ENCODE measurements at places on chromosomes 4 and X.

GRCh38 chr4:159764343-159764952 lies 661.6 kb downstream of the RAPGEF2 start:
- peak; percentile 21 for DNase-seq

DNA sequence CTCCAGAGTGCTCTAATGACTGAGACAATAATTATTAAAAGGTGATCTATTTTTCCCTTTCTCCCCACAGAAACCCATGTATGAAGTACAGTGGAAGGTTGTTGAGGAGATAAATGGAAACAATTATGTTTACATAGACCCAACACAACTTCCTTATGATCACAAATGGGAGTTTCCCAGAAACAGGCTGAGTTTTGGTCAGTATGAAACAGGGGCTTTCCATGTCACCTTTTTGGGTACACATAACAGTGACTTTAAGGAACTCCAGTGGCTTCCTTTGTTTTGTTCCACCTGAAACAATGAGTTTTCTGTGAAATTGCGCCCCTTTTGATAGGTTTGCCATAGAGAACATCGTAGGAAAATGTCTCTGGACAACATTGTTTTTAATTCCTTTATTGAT lies 69.6 kb downstream of the KIT start:
- DNase-seq: no peak

- DNase-seq: no peak
Measured at GRCh38 chr4:107404591-107405300, 315.3 kb downstream of the PAPSS1 start.

GRCh38 chr4:153156263-153156662 lies 48.0 kb upstream of the TRIM2 start:
- no peak for DNase-seq

DNA sequence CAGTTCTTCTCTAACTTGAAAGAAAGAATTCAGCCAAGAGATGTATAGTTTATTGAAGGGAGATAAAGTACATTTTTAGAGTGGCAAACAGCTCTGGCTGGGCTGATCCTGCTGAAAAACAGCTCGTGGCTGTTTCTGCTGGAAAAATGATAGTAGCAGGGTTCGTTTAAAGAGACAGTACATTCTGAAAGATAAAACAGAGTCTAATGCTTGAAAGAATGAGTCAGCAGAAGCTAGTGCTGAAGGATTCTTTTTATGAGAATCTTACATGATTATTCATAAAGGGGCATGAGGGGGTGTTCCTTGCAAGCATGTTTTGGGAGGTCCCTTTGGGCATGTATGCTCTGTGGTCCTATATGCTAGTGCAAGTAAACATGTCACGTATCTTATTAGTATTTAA lies 790.0 kb downstream of the PCDH18 start:
- no peak for DNase-seq

DNA sequence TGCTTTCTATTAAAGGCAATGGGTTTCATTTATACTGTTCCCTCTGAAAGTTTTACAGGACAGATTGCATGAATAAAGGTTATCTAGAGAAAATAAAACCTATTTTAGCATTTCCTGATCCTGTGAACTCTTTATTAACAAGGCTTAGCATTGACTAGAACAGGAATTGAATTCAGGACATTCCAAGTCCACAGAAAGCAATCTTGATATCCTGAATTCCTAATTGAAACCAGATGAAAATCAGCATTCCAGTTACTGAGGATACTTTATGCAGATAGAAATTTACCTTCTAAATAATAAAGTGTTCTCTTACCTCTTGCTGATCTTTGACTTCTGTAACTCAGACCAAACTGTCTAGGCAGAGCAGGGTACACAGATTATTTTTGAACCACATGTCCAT lies 151.4 kb downstream of the ZNF518B start:
- no peak for DNase-seq

DNA sequence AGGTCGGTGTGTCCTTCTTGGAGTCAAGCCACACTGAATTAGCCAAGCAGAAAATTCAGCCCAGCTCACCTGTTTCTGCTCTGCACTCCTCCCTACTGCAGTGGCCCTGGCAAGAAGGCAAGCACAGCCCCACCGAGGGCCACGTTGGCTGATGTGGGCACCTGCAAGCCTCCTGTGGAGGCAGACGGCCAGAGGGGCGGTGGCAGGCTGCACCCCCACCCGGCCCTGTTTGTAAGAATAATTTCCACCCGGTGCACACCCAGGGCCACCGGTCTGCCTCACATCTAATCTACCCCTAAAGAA lies 18.8 kb downstream of the PPP2R2C start:
- DNase-seq: no peak

- DNase-seq: no peak
Measured at GRCh38 chr4:82947498-82947897, 47.0 kb downstream of the THAP9 start.

- DNase-seq: no peak
Measured at GRCh38 chr4:21139327-21139726, 439.1 kb downstream of the PACRGL start.

DNA sequence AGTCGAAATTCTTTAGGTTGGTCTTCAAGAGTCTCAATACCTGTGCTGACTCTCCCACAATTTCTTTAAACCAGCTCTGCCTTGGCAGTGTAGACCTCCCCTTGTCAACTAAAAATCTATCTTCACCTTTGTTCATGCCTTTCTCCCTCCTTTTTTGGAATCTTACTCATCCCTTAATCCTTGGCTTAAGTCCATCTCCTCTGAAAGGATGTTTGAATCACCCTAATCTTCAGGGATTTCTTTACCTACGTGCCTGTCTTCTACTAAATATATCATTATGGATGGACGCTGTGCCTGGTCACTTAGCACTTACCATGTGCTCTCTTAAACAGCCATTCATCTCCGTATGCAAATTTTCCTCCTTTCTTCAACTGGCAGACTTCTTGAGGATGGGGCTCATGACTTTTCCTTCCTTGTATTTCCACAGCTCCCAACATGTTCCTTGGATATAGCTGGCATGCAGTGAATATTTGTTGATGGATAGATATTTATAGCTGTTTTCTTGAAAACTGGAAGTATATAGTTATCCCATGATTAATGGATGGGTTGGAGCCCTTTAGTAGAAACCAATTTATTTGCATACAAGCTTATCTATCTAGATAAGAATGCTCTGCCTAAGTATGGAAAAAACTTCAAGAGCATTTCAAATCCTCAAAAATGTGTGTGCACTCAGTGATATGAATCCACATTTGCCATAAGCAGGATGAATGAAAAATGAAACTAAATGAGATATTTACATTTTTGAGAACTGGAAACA lies 166.6 kb downstream of the SPRY1 start:
- DNase-seq: no peak

- DNase-seq: no peak
Measured at GRCh38 chrX:122363112-122363795, 820.8 kb upstream of the GRIA3 start.

GRCh38 chr4:121950212-121950679 lies 1.6 kb downstream of the TRPC3 start:
- no peak for DNase-seq

GRCh38 chrX:121746105-121746504 lies 698.7 kb downstream of the GLUD2 start:
- no peak for DNase-seq

DNA sequence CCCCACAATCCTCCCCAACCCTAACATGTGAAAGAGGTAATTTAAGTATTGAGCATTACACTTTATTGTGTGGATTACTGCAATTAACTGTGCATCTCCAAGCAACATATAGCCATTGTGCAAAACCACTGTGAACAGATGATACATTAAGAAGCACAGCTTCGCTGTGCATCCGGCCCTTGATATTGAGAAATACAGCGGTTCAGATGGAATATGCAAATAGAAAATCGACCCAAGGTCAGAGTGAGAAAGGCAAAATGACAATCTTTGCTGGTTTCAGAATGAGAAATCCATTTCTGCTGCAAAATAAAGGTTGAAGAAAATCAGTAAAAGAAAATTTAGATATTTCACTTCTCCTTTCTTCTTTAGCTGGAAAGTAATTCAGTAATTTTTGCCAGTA lies 805.9 kb upstream of the GRID2 start:
- DNase-seq: no peak

- DNase-seq: no peak
Measured at GRCh38 chr4:104881136-104881886, 265.4 kb upstream of the TET2 start.

- DNase-seq: no peak
Measured at GRCh38 chr4:1291091-1291490, 1.4 kb downstream of the MAEA start.

DNA sequence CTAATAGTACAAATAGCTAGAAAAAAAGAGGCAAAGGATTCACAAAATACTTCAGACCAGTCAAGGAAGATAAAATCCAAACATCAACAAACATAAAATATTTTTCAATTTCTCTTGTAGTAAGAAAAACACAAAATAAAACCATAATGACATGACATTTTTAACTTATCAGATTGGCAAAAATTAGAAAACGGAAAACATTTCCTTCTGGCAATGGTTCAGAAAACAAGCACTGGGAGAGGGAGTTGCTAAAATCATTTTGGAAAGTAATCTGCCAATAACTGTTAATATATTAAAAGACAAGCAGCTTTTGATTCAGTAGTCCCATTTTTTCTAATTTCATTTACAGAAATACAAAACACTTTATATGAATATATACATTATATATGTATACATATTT lies 26.1 kb downstream of the TKTL2 start:
- DNase-seq: no peak

DNA sequence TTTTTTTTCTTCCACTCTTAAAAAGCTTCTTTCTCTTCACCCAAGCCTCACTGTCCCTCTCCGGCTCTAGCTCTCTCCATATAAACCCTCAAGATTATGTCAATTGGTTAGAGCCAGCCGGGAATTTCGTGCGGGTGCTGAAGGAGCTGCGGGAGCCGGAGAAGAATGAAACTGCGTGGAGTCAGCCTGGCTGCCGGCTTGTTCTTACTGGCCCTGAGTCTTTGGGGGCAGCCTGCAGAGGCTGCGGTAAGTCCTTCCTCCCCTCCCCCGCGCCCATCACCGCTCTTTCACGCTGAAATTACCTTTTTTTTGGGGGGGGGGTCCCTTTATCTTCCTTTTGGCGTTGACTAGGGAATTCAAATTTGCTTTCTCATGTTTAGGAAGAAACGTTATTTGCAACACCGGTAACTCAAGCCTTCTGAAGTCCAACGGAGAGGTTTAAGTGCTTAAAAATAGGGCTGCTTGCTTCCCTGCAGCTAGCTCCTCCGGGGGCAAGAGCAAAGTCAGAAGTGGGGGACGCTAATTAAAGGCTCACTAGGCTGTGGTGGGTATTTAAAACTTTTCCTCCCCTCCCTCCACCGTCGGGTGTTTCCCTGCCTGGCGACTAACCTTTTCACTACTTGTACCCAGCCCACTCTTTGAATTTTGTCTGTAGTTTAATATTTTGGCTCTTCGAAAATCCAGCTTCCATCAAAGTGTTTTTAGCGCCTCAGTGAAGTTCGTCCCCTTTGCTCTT lies 491 bp downstream of the COL4A5 start:
- no peak for DNase-seq

DNA sequence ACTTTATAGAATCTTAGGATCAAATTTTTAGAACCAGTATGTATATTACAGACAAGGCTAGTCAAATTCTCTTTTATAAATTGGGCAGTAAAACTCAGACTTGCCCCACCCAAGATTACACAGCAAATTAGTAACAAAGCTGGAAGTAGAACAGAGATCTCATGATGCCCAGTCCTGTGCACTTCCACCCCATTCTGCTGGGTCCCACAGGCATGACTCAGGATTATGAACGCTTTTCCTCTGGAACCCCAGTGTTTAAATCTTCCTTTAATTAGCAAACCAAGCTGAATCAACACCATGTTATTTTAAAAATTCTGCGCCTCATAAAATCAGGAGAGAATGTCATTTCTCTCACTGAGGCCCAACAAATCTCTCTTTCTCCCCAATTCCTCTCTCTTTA lies 1.5 kb upstream of the IL13RA2 start:
- no peak for DNase-seq

- DNase-seq: no peak
Measured at GRCh38 chrX:27439771-27440170, 23.4 kb downstream of the PPP4R3C start.

DNA sequence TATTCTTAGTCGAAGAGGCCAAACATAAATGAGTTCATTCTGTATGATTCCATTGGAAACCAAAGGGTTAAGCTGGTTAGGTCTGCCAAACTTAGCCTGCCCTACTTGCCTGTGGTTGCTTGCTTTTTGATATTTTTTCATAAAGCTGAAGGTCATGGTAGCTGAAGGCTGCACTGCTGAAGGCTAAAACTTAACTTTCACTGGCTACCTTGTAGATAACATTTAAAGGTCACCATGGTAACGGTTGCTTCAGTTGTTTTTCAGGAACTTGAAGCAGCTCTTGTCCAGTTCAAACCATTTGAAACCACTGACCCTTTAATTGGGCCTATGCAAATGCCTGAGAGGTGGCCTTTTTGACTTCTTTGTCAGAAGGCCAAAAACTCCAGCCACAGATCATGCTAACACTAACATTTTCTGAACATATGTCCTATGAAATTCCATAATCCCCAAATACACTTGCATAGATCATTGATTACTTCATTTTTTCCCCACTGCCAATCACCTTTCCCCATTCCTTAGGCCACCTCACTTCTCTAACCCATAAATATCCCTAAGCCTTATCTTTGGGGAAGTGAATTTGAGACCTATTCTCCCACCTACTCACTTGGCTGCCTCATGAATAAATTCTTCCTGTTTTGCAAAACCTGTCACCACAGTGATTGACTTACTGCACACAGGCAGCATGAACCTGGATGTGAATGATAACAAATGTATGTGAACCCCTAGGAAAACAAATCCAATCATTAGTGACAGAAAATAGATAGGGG lies 10.7 kb upstream of the SMIM10L2A start:
- no peak for DNase-seq

- no peak for DNase-seq
Measured at GRCh38 chrX:147351644-147352043, 537.1 kb upstream of the CXorf51A start.

- no peak for DNase-seq
Measured at GRCh38 chrX:53279296-53280237, 1.8 kb downstream of the IQSEC2 start.

- DNase-seq: no peak
Measured at GRCh38 chrX:133937022-133937421, 48.4 kb downstream of the GPC3 start.

DNA sequence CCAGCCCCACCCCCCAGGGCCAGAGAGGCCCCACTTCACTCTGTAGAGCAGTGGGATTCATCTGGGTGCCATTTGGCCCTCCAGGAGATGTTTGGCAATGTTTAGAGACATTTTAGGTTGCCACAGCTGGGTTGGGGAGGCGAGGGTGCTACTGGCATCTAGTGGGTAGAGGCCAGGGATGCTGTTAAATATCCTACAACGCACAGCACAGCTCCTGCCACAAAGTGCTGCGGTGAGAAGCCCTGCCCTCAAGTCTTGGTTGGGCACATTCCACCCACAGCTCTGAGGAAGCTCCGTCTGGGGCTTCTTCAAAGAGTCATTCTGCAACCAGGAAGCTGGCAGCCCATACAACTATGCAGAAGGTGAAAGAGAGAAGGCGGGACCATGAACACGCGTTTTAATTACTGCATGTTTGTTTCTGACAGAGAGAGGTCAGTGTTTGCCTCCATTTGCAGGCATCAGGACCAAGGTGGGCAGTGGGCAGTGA lies 48.1 kb upstream of the FAM9C start:
- DNase-seq: no peak

- no peak for DNase-seq
Measured at GRCh38 chr4:36283912-36284465, 2.6 kb downstream of the DTHD1 start.
